ENCODE measurements at places on chromosomes 3 and 15.

- no peak for DNase-seq
Observed at GRCh38 chr3:64956711-64957325, 269.0 kb upstream of the ADAMTS9 start.

DNA sequence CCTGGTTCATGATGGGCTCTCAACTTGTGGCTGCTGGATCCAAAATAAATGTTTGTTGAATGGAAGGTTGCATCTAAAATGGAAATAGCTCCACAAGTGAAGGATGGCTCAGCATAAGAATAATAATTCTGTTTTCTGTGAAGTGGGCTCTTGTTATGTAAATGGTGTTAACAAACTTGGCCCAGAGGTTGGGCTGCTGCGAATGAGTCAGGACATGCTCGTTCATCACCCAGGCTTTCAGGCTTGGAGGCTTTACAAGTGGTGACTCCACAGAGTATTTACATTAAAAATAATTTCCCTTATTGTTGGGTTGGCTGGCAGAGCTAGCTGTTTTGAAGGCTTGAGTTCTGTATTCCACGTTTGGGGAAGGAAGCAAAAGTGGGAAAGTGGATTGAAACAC lies 60.5 kb downstream of the ITGB5 start:
- no peak for DNase-seq

DNA sequence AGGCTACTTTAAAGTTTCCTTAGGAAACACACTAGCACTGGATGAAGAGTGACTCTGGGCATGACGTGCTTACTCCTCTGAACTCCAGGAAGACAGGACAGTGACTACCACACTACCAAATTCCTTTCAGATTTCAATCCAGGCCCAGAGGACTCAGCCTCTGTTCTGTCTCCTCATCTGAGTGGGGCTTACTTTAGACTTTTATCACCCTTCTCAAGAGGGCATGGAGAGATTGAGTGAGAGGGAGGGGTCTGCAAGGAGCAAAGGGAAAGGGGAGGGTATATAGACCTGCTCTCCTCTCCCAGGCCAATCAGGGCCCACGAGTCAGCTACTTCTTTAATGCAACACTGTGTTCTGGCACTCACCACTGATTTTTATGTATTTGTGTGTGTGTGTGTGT lies 29.4 kb upstream of the RSL24D1 start:
- DNase-seq = no peak

DNA sequence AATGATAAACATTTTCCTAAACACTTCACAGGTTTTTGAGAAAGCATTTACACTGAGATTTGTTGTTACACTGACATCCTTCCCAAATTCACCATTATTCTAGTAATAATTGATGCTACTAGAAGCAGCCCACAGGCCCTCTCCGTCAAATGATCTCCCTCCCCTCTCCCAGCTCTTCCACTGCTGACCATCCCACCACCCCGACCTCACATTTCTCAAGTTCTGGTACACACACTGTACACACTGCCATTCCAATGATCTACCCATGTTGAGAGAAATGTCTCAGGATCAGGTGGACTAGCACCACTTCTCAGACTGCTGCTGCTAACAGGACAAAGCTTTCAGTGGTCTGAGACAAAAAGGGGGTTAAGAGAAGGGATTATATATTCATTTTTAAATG lies 3.5 kb downstream of the TBC1D5 start:
- DNase-seq = no peak

DNA sequence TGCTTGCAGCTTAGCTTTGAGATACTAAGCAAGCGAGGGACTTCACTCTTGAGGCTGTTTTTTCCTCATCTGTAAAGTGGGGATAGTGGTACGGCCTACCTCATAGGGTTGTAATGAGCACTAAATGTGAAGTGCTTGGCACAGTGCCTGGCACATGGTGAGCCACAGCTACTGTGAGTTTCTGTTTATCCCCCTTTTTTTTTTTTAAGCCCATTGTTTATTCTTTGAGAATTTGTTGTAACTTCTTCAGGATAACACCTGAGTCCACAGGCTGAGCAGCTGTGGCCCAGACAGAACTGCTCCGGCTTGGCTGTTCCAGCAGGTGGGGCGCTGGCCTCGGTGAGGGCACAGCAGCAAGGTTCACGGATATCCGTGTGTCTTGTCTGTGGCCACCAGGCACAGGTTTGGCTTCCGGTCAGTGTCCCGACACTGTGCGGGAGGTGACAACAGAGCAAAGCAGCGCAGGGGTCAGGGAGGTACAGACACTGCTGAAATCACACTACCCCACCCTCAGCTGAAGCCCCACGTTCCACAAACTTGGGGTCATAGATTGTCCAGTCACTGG lies 7.3 kb upstream of the ISG20 start:
- no peak for DNase-seq

DNA sequence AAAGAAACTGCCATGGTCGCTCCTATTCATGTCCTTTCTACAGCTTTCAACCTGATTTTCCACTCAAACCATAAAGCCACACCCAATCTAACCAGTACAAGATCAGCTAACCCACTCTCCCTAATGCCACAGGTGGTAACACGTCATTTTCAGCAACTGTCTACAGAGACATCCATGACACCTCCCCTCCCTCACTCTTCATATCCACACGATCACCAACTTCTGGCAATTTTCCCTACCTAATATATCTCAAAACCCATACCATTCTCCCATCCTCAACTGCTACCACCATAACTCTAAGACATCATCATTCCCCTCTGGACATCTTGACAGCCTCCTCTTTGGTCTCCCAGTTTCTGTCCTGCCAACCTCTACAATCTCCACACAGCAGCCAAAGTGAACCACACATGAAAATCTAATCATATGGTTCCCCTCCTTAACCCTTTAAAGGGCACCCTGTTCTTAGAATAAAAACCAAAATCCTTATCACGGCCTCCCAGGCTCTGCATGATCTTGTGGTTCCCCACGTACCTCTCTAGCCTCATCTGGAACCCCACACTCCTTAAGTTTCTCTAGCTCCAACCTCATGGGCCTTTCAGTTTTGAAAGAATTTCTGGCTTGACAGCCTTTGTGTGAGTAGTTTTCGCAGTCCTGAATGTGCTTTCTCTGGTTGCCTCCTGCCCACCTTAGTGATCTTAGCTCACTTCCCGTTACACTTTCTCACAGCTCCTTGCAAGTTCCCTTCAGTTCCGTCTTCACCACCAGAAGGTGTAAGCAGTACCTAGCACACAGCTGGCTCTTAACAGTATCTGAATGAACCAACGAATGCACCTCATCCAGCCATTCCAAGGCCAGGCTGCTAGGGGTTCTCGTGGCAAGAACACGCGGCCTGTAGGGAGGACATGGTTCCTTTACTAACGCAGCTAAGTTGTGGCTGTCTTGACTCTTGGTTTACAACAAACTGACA lies 33.4 kb downstream of the SPINK8 start:
- no peak for DNase-seq

DNA sequence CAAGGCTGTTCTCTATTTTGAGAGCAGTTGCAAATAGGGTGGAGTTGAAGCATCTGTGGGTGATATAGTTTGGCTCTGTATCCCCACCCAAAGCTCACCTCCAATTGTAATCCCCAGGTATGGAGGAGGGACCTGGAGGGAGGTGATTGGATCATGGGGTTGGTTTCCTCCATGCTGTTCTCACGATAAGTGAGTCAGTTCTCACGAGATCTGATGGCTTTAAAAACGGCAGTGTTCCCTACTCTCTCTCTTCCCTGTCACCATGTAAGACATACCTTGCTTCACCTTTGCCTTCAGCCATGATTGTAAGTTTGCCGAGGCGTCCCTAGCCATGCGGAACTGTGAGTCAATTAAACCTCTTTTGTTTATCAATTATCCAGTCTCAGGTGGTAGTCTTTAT lies 21.0 kb downstream of the CHST2 start:
- no peak for DNase-seq

DNA sequence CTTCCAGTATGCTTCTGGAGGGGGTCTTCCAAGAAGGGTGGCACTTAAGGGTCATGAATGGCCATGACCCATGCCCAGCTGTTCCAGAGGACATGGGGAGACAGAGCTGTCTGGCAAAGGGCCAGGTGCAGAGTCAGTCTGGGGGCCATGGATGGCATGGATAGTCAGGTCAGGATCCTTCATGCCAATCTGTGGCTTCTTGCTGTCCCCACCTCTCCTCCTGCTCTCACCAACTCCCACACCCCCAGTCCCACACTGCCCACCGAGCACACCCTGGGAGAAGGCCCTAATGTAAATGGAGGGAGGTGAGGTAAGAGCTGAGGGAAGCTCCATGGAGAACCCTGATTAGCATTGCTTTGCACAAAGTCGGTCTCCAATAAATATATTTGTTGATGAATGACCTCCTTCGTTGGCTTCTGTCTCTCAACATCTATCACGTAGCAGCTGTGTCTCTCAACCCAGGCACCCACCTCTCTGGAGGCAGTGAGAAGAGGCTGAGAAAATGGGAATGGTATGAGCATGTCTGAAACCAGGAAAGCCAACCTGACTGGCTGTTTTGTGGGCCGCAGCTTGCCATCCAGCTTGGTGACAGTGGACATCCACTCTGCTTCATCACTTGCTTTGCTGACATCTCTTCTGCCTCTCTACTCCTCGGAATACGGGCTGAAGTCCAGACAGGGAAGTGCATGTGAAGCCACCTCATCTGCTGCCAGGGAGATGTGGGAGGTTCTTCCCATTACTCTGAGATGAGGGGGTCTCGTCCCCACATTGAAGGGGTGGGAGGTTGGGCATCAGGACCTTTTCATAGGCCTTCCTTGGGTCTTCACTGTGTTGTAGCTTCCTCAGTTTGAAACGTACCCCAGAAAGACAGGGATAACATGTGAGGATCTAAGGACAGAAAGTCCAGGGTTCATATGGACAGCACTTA lies 37.7 kb upstream of the RAB6B start:
- DNase-seq = no peak

DNA sequence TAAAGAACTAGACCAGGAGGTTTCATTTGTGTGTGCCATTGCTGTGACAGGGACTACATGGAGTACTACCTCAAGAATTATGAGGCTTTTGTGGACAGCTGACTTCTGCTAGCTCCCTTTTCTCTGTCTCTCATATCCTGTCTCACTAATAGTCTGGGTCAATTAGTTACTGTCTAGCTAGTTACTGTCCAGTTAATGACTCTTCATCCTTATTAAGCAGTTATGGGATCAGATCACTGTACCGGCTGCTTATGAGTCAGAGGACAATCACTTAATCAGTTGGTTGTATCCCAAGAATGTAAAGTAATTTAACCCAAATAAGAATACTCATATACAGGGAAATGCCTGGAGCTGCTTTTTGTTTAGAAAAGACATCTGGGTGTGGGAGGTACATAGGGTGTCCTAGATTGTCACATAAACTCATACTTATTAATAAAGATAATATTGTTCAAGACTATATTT lies 158.0 kb downstream of the CDIN1 start:
- no peak for DNase-seq

DNA sequence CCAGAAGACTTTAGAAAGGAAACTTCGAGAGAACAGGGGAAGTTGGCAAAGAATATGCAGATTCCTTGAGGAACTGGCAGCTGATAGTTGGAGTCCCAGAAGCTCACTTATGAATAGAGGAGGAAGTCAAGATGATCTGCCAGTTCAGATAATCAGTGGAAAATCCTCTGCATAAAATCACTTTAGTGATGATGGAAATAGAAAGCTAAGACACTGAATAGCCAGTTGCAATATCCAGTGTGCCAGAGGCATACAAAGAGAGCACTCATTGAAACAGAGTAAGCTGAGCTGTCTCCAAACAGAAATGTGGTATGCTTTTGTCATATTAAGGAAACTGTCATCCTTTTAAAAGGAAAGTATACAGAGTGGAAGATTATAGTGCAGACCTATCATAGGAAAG lies 1207.6 kb downstream of the OTOL1 start:
- DNase-seq = no peak

- no peak for DNase-seq
Observed at GRCh38 chr3:44055951-44056350, 185.7 kb upstream of the TOPAZ1 start.

Data from D721Med (cell line).